Stimulated activated naive CD8-positive, alpha-beta T cell treated with anti-CD3 and anti-CD28 coated beads, Interleukin-15, amount 100 ng/mL, for 72 hours (primary cell): ENCODE measurements at places on chromosomes 16 and 17.
A peak's percentile ranks its signal among the peaks of the same experiment; 100 is the strongest.

DNA sequence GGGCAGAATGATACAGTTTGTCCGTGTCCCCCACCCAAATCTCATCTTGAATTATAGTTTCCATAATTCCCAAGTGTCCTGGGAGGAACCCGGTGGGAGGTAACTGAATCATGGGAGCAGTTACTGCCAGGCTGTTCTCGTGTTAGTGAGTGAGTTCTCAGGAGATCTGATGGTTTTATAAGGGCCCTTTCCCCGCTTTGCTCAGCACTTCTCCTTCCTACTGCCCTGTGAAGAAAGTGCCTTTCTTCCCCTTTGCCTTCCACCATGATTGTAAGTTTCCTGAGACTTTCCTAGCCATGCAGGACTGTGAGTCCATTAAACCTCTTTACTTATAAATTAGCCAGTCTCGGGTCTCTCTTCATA, 28.9 kb upstream of the SEC14L1 start:
- DNase-seq = no peak

- DNase-seq = no peak
Measured at GRCh38 chr16:63925221-63925620, 1196.6 kb downstream of the CDH11 start.

DNA sequence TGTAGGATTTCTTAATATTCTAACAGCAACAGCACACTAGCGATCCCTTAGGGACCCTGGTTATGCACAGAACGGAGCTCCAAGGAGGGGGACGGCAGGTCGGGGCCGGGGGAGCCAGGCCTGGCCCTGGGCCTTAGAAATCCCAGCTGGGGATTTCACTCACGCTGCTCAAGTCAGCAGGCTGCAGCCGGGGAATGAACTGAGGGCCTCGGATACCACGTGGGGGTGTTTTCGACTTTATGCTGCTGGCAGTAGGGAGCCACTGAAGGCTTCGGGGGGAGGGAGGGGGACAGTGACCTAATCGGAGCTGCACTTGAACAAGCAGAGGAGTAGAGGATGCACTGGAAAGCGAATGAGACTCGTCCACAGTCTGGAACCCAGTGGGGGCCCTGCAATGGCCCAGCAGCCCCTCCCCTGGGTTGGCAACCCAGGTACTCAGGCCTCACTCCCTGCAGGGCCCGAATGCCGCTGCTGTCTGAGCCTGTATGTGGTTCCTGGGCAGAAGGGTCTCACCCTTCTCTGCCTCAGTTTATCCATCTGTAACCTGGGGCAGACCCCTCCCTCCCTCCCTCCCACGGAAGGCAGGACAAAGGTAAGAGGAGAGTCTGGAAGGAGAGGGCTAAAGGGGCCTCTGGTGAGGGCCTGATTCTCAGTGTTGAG, 53.7 kb downstream of the RPH3AL start:
- no peak for DNase-seq

GRCh38 chr16:75555213-75555706, 792 bp downstream of the TMEM231 start:
- DNase-seq = peak; percentile 20

DNA sequence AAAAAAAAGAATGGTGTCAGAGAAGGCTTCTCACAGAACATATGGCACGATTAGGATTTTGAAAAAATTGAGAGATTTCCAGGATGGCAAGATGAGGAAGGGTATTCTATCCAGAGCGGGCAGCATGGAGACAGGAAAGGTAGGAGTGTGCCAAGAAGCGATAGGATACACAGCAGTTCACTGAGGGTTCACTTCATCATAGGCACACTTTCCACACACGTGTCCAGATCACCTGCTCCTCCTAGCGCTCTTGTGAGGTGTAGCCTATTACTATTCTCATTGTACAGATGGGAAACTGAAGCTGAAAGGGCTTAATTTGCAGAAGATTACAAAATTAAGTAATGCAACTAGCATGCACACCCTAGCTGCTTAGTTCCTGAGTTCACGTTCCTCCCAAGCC, 6.2 kb upstream of the ELAC2 start:
- DNase-seq = no peak

- DNase-seq = no peak
Measured at GRCh38 chr17:60436676-60437075, 14.4 kb downstream of the CHCT1 start.

- DNase-seq = peak; percentile 41
Measured at GRCh38 chr16:23060458-23061320, 88.6 kb downstream of the USP31 start.

DNA sequence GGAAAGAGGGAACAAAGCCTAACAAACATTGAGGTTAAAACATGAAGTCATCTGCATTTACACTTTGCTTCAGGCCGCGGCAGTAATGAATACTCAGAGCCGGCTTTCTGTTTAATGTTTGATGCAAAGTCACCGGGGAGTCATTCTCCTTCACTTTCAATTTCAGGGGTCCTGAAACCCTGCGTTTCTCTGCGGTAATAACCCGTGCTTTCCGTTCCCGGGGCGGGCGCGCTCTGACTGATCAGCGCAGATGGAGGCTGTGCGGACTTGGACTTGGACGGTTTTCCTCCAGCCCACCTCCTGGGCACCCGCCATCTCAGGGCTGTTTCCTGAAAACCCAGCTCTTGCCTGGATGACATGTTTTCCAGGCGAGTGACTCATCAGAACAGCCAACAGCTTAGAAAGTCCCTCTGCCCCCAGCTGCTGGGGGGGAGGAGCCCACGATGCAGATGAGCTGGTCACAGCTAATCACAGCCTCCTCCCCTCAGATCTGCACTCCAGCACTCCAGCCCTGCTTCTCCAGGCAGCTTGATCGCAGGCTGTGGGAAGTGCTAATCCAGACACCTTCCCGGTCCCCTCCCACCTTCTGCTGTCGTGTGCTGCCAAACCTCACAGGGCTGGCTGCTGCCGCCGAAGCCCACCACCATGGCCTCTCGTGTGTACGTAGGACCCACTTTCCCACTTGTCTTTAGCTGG, 158.6 kb upstream of the CHMP6 start:
- DNase-seq = peak; percentile 92

DNA sequence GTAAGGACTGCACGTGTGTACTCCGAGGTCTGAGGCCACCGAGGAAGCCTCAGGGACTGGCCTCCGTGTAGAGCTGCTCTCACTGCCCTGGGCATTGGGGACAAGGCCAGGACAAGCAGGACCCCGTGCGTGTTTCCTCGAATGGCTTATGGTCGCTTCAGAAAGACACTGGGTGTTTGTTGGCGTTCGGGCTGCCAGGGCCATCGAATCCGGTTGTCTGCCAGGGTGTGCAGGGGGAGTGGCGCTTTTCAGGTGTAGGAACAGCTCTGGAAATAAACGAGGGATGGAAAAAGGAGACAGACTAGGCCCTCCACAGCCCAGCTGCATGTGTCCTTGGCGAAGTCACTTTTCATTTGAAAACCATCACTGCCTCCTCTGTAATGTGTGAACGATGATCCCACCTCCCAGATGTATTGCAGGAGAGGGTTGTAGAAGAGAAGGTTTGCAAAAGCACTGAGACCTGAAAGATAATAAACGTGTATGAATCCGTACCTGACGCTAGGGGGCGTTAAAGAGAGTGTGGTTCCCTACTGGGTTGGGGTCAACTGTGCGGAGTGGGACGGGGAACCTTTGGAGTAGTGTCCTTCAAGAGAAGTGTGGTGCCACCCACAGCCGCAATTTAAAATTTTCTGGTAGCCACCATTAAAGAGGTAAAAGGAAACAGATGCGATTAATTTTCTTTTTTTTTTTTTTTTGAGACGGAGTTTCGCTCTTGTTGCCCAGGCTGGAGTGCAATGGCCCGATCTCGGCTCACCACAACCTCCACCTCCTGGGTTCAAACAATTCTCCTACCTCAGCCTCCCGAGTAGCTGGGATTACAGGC, 2.1 kb upstream of the ZSCAN10 start:
- peak; percentile 62 for DNase-seq

GRCh38 chr17:68006797-68007196, 10.5 kb upstream of the C17orf58 start:
- no peak for DNase-seq

DNA sequence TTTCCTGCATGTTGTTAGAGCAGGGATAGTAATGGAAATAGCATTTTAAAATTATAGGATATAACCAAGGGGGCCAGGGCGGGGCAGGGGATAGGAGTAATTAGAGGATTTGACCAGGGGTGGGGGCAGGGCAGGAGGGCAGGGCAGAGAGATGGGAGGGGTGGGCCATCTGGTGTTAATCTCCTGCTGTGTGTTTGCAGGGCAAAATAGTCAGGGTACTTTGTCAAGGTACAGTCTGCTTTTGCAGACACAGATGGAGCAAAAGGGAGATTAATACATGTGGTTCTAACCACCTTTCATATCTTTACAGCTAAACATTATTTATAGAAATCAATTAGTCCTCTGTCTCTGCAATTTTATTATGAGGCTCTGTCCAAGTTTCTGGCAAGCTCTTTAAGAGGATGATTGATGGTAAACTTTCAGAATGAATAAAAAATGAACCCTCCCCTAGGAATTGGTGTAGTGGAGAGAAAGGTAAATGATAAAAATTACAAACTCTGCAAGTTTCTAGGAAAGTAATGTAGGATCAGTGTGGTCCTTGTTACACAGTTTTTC, 6.6 kb downstream of the ANKFN1 start:
- no peak for DNase-seq

DNA sequence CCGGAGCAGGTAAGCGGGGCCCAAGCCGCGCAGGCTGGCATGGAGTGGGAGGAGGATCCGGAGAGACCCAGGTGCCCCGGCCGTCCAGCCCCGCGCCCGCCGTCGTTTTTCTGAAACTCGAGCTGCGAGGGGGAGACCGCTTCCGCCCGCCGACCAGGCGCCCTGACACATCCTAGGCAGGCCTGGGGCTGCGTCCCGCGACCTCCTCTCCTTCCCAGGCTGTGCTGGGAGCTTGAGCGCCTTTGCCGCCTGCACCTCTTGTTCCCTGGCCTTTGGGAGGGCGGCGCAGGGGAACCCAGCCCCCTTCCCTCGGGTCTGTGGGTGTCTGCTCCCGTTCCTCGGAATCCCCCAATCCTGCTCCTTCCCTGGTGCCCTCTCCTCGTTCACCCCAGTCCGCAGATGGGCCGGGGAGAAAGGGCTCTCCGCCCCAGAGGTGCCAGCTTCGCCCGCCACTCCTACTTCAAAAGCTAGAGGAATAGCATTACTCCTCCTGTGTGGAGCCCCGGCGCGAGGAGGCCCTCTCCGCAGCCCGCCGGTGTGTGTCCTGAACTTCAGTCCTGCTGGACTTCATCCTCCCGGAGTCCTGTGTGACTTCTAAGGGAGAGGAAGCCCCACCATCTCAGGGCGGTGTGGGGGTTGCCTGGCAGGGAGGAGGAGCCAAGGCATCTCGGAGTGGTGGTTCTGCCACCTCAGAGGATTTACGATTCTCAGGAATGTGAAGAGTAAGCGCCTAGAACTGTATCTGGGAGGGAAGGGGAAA, 1.0 kb downstream of the NHERF1 start:
- peak; percentile 68 for DNase-seq

- DNase-seq = no peak
Measured at GRCh38 chr16:14539156-14539555, 90.9 kb downstream of the PARN start.

DNA sequence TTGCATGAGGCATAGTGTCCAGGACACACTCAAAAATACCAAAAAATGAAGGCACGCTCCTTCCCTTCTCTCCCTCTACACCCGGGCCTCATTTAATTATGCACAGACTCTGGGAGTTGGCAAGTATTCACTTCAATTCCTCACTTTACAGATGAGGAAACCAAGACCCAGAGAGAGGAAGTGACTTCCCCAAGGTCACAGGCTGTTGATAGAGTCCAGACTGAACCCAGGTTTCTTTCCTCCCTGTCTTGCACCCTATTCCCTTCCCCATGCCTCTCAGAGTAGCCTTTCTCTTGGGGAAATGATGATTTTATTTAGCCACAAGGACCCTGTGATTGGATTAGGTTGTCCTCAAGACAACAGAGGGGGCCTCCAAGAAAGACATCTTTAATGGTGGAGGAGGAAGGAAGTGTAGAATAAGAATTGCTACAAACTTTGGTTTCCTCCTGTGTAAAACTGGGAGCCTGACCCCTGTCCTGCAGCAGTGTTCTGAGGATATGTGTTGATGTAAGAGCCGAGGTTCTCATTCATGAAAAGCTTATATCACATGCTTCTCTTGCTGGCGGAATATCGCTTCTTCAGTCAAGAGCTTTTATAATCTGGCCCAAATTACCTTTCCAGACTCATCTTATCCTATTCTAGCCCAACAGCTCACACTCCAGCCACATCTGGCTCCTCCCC, 48.8 kb upstream of the SIAH1 start:
- DNase-seq = no peak

DNA sequence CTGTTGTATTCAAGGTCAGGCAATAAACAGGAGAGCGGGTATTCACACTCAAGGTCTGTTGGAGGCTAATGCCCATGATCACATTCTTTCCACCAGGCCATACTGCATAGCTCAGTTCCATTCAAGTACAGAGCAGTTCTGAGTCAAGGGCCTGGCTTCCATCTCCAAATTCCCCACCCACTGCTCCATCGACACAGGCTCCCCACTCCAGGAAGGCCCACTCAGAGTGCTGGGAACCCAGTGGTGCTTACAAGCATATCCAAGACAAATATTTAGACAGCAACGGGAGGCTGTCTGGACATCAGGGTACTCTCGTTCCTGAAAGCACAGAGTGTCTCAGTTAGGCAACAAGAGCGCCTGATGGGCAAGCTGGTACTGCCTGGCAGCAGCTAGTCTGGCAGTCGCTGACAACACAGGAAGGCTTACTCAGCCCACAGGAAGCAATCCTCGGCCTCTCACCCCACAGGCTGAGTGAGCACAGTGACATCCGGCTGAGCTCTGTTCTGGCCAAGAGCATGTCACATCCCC, 40.9 kb downstream of the RFFL start:
- DNase-seq = peak; percentile 63

- no peak for DNase-seq
Measured at GRCh38 chr16:89202422-89203215, 2.3 kb upstream of the SLC22A31 start.
